ENCODE measurements at places on chromosomes 2 and 18.

DNA sequence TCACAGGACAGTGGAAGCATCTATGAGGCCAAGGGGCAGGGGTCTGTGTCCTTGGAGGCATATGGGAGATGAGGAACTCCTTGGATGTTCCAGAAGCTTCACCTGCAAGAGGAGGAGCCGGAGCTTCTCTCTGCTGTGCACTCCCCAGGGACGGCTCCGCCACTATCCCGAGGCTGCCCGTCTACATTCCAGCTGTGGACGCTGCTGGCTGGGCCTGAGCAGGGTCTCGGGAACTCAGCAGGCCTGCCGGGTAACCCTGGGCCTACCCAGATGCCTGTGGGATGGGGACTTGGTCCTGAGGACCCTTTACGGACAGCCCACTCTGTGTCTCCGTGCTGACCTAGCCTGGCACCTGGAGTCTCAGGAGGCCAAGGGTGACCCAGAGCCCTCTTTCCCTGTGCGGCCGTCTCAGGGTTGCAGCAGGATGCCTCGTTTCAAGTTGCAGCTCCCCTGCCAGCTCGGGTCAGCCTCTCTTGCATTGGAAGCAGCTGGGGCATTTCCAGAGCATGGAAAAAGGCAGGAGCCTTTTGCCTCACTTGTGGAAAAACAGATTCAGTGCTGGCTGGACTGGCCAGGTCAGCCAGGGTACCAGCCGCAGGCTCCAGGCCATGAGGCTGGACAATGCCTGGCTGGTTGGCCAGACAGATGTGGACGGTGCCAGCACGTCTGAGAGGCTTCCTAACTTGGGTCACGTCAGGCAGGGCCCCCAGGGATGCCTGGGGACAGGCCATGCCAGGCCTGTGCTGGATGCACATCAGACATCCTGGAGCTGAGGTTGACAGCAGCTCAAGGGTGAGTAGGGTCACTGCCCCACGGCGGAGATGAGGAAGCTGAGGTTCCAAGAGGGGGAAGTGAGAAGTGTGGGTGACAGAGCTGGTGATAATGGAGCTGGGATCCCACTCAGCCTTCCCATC is 41.5 kb downstream of the SCTR start:
- no peak for DNase-seq

- no peak for DNase-seq
Measured at GRCh38 chr2:82027921-82028615, 1723.5 kb upstream of the LRRTM1 start.

DNA sequence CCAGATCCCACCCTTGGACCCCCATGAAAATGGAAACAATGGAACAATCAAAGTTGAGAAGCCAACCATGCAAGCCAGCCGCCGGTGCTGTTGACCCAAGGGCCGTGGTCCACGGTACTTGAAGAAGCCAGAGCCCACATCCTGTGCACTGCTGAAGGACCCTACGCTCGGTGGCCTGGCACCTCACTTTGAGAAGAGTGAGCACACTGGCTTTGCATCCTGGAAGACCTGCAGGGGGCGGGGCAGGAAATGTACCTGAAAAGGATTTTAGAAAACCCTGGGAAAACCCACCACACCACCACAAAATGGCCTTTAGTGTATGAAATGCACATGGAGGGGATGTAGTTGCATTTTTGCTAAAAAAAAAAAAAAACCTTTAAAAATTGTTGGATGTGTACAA is 26.5 kb upstream of the TXNDC2 start:
- DNase-seq: no peak

- DNase-seq: peak; percentile 54
Measured at GRCh38 chr2:144708626-144709025, 188.7 kb upstream of the ZEB2 start.

- DNase-seq: no peak
Measured at GRCh38 chr2:223735659-223736244, 101.6 kb downstream of the AP1S3 start.

DNA sequence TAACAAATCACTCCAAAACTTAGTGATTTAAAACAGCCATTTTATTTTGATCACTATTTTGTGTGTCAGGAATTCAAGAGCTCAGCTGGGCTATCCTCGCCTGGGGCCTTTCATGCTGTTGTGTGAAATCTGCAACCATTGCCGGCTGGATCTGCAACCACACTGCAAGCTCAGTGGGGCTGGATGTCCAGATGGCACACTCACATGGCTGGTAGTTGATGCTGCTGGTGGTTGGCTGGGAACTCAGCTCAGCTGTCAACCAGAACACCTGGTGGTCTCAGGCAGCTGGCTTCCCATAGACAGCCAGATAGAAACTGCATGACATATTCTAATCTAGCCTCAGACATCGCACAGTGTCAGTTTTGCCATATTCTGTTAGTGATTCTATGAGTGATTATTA is 30.6 kb upstream of the AP1S3 start:
- DNase-seq: peak; percentile 97

All from NCI-H1694 treated with DMSO at 0.1 percent for 48 hours (cell line).